C1 segment of cervical spinal cord (tissue), 14 donors: ENCODE measurements at places on chromosomes 16 and 17.

DNA sequence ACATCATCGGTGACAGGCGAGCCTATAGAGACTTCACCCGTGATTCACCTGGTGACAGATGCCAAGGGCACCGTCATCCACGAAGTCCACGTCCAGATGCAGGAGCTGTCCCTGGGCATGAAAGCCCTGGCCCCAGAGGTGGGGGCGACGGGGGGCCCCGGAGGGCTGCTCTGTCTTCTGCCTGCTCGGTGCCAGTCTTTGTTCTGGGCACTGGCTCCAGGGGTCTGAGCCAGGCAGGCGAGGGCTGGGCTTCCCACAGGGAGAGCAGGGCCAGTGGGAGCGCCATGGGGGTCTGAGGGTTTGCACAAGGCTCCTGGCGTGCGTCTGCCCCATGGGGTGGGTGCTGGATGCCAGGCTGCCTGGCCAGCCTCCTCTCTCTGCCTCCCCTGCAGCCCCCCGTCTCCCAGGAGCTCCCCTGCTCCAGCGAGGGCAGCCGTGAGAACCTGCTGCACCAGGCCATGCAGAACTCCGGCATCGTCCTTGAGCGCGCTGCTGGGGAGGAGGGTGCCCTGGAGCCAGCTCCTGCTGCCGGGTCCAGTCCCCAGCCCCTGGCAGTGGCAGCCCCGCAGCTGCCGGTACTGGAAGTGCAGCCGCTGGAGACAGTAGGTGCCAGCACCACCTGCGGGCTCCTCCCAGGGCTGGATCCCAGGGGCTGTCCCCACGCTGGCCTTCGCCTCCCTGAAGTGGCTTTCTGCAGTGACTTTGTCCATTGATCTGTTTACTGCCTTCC lies 3.0 kb upstream of the DNASE1L2 start:
- DNase-seq, result no peak

GRCh38 chr17:17058304-17058703 lies 16.0 kb downstream of the MPRIP start:
- no peak for DNase-seq

DNA sequence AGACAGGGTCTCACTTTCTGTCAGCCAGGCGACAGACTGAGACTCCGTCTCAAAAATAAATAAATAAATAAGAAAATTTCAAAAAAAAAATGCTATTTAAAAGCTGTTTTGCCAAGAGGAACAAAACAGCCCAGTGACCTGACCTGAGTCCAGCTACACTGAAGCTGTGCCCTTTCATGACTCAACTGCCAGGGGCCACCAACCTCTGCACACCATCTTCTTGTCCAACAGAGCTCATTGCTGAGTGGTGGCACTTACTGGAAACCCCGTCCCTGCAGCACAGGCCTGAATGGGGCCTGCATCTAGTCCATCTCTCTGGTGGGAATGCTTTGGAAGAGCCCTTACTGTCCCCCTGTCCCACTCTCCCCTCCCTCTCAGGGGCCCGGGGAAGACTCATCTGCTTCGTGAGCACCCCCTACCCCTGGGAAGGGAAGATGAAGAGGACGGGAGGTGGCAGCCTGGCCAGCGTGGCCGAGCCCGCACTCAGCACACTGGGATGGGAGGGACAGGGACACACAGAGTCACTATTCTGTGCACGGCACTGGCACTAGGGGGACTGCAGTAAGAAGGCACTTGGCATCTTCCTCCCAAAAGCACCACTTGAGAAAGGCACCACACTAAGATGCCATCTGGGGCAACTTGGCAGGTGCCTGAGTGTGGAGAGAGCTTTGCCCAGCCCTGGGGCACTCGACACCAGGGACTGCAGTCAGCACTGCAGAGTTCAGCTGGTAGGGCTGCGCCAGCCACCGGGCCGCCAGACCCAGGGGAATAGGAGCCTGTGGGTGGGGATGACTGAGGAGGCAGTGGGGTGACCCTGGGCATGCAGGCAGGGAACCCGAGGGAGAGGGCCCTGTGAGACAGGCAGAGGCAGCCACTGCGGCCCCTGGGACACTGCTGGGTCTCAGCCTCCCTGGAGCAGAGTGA lies 13.5 kb downstream of the FBXO31 start:
- no peak for DNase-seq

DNA sequence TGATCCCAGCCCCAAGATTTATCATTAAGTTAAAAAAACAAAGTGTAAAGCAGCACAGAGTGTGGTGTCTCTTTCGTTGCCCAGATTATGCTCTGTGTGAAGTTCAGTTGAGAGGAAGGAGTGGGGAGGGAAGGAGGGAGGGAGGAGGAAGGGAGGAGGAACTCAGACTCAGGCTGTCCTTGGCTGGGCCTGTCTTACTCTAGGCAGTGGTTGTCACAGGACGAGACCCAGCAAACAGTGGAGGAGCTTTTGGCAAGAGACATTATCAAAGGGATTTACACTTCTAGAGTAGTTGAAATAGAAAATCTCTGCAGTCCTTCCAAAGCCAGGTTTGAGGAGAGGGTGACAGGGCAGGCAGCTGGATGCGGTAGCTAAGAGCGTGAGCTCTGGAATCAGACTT lies 27.8 kb downstream of the KNOP1 start:
- no peak for DNase-seq

DNA sequence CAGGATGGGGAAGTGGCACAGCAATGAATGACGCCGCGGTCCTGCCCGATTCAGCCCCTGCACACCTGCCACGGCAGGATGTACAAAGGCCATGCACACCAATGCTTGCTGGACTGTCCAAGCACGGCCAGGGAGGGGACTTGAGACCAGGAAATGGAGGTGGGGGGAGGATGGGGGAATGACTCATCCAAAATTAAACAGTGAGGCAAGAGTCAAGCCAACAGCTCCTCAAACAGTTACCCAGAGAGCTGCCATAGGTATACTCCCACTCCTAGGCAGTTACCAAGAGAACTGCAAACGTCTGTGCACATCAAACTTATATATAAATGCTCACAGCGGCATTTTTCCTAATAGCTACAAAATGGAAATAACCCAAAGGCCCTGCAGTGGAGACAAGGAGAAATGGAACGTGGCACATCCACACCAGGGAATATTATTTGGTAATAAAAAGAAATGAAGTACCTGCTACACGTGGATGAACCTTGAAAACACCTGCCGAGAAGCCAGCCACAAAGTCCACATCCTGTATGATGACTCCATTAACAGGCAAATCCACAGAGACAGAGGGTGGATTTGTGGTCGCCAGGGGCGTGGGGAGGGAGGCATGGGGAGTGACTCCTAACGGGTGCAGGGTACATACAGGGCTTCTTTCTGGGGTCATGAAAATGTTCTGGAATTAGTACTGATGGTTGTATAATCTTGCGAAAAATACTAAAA lies 54.1 kb downstream of the VAC14 start:
- DNase-seq, result no peak

GRCh38 chr17:51203838-51204237 lies 37.6 kb downstream of the NME2 start:
- no peak for DNase-seq

DNA sequence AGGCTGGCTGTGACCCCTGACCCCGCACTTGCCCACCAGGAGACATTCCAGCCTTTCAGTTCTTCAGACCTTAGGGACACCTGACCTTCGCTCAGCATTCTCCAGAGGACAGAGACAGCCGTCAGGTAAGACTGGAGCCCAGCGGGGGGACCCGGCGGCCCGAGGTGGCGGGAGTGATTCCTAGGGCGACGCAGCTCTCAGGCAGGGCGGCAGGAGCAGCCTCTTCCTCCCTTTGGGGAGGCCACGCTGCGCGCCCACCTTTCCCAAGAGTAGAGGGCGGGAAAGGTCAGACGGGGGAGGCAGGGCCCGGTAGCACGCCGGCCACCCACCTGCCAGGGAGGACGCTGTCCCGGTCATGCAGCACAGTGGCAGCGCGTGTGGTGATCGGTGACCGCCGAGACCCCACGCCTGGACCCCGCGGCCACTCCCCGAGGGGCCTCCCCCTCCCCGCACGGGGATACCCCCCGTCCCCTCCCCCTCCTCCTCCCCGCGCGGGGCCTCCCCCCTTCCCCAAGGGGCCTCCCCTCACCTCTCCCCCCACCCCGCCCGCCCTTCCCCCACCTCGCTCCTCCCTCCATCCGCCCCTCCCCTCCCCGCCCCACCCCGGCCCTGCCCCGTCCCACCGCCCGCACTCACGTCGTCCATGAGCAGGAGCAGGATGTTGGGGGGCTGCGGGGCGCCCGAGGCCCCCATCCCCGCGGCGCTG lies 472 bp downstream of the GALNS start:
- DNase-seq, result no peak

DNA sequence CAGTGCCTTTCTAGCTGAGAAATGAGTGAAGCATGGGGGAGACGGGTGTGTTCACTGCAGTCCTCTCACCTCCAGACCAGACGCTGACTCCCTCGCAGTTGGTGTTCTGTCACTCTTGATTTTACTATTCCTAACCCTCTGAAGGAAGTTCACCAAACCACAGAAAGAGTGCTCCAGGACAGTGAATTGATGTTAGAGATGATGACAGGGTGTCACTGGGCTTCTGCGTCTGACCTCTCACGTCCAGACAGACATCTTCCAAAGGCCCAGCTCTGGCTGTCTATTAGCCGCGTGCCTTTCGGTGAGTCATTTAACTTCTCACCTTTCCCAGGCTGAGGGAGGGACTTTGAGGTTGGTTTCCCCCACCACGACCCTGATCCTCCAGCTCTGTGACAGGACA lies 8.2 kb downstream of the CRAMP1 start:
- no peak for DNase-seq

DNA sequence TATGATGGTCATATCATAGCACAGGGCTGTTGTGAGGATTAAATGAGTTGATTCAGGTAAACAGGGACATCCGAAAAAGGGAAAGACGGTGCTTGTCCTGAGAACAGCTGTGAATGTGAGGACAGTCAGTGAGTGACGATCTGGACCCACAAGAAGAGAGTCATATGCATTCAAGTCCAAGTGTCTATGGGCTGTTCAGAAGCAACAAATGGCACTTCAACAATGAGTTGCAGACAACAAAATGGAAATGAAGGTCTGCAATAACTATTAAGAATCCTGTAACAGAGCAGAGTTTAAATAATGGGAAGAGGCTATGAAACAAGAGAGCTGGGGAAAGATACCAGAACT lies 100.3 kb downstream of the ADCY9 start:
- no peak for DNase-seq

DNA sequence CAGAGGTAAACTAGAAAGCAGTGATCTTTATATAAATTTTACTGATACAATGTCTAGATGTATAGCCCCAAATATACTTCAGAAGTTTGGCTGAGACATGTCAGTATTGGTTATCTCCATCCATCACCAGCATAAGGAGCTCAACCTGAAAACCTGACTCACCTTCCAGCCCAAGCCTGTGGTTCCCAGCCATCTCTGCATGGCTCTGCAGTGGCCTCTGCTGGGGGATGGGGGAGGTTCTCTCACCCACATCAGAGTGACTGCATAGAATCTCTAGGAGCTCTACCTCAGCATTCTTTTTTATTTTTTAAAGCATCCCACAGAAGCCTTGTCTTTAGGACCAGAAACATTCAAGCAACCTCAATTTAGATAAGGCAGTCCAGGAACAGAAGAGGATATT lies 27.3 kb downstream of the USP7 start:
- no peak for DNase-seq

DNA sequence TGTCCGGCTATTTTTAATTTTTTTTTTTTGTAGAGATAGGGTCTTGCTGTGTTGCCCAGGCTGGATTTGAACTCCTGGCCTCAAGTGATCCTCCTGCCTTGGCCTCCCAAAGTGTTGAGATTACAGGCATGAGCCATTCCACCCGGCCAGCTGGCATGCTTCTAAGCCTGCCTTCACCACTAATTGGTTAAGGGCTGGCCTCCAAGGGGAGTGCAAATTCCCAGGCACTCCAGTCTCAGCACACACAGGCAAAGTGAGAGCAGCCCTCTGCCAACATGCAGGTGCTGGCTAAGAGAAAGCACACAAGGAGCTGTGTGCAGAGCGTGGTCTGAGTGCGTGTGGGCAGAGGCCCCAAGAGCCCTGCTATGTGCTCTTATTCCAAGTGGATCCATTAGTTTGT lies 149.8 kb upstream of the HS3ST2 start:
- no peak for DNase-seq
